ENCODE measurements at places on chromosomes 1 and 21. TPM values are rescaled to one million over a fixed set of nuclear protein-coding genes. Genes with fewer than 3 reads are reported as not detected.

- DNase-seq = no peak
Measured at GRCh38 chr1:102100666-102101065, 103.9 kb upstream of the OLFM3 start.

- DNase-seq = no peak
Measured at GRCh38 chr1:113676524-113676923, 82.8 kb downstream of the PHTF1 start.

DNA sequence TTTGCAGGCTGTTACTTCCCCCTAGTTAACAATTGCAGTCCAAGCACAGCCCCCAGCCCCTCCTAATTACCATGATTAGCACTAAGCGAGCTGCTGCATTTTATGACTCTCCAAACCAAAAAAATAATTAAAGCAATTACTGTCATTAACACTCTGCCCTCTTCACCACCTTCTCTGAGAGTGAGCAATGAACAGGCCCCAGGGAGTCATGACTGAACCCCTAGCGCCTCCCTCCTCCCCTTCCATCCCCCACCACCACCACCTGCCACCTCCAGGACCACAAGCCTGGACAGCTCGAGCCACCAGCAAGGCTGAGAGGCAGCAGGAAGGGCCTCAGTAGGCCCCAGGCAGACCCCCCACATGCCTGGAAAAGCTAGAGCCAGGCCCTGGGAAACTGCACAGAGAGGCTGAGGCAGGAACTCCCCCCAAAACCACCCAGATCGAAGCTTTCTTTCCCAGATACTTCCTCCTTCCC is 35.5 kb upstream of the ZC3H12A start:
- no peak for DNase-seq

DNA sequence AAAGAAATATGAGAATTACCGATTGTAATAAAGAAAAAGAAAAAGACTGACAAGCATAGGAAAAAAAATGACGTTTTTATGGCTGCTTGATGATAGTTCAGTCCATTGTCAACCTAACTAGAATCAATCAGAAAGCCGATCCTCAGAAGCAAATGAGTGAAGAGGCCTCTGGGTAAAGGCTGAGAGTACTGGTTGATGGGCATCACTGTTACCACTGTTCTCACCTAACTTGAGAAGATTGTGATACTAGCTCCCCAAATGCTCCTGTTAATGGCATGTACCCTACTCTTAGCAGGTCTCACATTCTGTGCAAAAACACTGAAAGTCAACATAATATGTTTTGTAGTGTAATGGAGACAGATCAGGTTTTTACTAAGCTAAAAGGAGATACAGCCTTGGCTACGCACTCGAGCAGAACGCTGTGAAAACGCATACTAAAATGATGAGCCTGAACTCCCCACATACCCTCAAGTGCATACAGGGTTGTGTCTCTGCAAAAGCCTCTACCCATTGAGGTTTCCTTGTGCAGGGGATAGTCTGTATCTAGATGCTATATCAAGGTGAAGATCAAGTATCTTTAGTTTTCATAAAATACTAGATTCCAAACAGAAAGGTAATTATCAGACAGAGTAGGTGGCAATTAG is 554.6 kb downstream of the SMYD3 start:
- no peak for DNase-seq

- DNase-seq = no peak
Measured at GRCh38 chr1:61961009-61961408, 218.7 kb downstream of the PATJ start.

- no peak for DNase-seq
Measured at GRCh38 chr1:169027607-169028320, 78.7 kb upstream of the ATP1B1 start.

Gene TSTD1
- 29.8 TPM for total RNA-seq

DNA sequence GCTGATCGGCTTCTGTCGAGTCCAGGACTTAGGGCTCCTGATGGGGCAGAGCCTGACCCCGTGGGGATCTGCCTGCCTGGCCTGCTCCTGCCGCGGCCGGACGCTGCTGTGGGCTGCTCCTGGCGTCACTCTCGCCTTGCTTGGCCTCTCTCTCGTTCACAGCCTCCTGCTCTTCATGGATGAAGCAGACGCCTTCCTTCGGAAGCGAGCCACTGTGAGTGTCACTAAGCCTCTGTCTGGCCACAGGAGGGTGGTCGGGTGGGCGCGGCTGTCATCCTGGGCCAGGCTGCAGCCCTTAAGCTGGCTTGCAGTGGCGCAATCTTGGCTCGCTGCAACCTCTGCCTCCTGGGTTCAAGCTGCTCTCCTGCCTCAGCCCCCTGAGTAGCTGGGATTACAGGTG is 16.1 kb downstream of the ATAD3B start:
- DNase-seq = no peak

DNA sequence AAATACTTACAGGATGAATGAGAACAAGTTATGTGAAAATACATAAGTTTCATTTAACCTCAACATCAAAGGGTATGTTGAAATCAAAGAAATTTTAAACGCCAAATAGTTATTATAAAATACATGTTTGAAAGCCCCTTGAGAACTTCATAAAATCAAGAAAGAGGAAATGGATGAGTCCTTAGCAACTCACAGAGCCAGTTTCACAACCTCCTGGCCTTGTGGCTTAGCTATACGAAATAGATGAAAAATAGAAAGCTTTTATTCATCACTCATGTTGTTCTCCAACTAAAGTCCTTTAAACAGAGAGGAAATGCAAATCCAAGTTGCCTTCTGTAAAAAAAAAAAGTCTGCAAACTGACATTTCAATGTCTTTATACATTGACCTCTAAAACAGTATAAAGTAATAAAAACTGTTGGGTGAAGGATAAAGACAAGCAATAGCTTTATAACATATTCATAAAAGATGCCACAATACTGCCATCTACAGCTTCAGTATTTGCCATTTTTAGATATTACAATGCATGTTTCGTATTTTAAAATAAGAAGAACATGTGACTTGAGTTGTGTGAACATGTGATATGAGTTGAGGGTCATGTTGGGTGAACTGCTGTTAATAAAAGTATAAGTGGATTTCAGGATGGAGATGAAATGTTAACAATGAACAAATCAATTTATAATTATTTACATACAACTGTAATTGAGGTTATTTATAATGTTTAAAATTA is 847.8 kb downstream of the MRPL39 start:
- no peak for DNase-seq

GRCh38 chr1:14616632-14617396 is 18.3 kb downstream of the KAZN start:
- DNase-seq = no peak

DNA sequence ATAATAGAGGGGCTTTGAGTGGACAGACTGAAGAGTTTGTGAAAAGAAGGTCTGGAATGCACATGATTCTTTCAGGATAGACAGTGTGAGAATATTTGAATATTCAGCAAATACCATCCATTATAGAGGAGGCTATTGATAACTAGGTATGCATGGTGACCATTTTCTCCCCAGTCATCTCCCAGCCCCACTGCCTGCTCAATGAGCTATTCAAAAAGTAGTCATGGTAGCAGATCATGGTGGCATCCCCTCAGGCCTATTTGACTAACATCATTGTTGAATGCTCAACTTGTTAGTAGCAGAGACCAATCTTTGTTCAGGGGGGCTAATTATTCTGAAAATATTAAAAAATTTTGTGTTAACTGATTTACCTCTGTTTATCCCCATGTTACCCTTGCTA is 311.6 kb downstream of the S1PR1 start:
- no peak for DNase-seq

GRCh38 chr1:6723621-6724428 is 22.2 kb upstream of the DNAJC11 start:
- DNase-seq = no peak

- peak; percentile 16 for DNase-seq
Measured at GRCh38 chr1:172041742-172042141, 200.4 kb downstream of the DNM3 start.

DNA sequence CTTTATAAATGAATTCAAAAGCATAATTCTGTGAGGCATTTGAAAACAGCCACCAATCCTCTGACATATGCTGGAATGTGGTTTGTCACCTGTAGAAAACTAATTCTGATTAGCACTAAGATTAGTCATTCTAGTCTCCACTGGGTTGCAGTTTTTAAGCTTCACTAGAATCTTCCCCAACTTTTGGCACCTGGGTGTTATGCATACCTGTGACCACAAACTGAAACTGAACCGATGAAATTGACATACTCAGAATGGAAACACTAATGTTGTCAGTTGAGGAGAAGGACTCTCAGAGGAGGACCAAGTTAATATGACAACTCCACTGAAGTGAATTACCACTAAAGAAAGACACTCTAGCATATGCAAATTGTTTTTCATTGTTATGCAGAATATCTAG is 285.8 kb upstream of the NEGR1 start:
- DNase-seq = no peak

Measured in NCI-H460 (cell line).